Small intestine (tissue), 16 donors: ENCODE measurements at places on chromosomes 6 and 20.

DNA sequence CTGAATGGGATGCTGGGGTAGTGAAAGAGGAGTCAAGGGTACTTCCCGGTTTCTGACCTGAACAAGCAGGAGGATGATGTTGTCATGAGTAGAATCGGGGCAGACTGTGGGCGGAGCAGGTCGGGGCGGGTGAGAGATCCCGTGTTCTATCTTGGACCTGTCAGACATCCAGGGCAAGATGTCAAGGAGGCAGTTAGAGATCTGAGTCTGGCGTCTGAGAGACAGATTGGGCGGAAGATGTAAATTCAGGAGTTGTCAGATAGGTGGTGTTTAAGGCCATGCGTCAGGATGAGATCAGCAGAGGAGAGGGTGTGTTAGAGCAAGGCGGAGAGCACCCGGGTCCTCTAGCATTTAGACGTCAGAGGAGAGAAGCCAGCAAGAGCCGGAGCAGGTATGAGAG is 115.5 kb downstream of the DLGAP4 start:
- no peak for DNase-seq

- DNase-seq = no peak
These were observed 229.9 kb downstream of the BCAS1 start for GRCh38 chr20:53840532-53840931.

- DNase-seq = no peak
These were observed 253.4 kb upstream of the MOCS1 start for GRCh38 chr6:40187535-40188144.

DNA sequence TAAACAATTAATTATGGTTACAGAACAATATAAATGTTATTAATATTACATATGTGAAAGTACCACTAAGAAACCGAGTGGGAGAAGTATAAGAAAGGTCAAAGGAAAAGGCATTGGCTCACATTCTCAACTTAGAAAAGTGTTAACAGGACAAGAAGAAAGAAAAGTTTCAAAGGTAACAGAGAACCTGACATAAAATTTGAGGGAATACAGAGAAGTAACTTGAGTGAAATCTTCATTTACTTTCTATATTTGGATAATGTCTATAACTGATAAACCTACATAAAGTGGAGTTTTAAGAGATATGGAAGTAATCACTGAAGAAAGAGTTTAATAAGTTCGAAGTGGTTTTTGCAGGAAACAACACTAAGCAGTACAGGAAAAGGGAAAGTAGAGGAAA is 30.1 kb downstream of the REPS1 start:
- no peak for DNase-seq

DNA sequence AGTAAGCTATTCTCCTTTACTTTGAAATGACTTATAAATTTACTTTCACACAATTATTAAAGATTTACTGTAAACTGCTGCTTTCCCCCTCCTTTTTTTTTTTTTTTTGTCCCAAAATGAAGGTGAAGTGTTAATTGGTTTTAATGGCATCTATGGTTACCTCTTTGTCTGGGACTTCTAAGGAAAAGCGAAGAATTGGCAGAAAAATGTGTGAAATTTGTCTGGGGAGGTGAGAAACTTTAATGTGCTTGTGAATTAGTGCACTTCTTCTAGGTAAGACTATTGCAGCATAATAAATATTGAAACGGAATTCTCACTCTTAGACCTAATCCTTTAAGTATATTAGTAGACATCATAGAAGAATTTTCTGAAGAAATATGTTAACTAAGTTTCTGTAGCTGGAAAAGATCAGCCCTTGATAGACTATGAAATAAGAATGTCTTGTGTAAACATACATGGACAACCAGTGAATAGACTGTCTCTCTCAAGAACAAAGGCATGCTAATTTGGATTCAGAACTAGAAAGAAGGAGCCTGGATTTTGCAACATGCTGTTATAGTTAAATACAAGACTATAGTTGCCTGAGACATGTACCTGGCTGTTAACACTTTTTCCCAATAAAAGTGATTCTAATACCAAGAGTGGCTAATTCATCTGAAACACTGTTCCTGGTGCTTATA is 23.9 kb downstream of the FLRT3 start:
- DNase-seq = no peak

- no peak for DNase-seq
These were observed 11.8 kb upstream of the SCAF8 start for GRCh38 chr6:154721460-154721859.

DNA sequence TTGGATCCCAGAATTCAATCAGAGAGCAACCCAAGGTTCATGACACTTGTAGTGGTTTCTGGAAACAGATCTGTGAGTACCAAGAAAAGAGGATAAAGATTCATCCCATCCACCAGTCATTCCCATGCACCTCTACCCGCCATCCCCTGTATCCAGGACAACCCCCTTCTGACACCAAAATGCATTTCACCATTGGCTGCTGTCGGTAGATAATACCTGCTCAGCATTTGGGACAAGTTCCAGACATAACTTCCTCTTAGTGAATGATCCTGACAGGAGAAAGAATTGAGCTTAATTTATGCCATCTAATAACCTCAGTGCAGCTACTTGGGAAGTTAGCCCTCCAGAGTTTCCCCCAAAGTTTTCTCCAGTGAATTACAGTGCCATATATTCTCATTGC is 329.1 kb downstream of the ZFAND3 start:
- DNase-seq = no peak

DNA sequence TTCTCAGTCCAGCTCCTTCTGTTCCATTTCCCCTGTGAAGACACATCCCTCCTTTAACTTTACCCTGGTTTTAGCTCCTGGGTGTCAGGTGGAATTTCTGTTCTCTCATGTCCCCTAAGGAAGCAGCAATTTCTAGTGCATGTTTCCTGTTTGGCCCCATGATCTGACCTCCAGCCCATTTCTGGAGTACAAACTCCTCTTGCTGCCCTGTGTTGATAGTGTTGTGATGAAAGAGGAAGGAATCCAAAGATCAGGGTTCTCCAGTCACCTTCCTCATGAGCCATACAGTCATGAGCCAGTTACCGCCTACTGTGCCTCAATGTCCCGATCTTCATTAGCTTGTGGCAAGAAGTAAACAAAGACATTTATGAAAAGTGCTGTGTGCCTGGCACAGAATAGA is 97.4 kb downstream of the PHACTR1 start:
- no peak for DNase-seq

DNA sequence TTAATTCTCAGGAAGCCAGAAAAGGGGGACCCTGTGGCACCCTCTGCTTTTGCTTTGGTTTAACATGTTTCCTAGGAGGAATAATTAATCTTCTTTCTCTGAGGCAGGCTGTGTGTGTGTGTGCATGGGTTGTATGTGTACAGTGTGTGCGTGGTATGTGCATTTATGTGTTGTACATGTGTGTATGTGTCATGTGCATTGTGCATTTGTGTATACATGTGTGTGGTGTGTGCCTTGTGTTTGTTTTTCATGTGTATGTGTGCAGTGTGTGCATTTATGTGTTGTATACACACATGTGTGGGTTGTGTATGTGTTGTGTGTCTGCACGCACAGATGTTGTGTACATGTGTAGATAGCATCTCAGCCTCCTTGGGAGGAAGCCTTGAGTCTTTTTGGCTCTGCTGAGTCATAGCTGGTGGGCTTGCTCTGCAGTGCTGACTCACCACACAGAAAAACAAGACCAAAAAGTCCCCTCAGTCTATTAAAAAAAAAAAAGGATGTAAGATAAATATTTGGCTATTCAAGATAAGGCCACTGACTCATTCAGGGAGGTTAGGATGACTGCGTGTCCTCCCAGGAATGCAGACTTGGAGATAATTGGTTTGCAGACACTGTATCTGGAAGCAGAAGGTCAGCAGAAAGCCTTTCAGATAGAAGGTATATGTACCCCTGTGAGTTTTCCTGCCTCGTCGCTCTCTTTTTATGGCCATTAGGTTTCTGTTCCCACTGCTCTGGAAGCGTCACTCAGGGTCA is 58.6 kb downstream of the SYNJ2 start:
- DNase-seq = peak; percentile 61

DNA sequence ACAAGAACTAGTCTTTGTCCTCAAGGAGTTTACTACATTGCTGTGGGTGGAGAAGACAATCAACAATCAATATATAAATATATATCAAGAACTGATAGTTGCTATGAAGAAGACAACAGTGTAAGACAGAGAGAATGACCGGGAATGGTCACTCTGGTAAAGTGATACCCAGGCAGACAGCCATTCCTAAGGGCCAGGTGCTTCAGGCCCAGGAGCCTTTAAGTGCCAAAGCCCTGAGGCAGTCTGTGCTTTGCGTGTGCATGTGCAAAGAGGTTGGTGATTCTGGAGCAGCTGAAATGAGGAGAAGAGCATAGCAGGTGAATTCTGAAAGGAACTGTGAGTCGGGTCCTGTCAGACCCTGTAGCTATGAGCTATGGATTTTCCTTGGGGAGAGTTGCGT is 154.2 kb downstream of the DOK5 start:
- no peak for DNase-seq

- peak; percentile 37 for DNase-seq
These were observed 7.2 kb upstream of the PFDN4 start for GRCh38 chr20:54200487-54201267.

GRCh38 chr6:134774201-134774638 is 175.7 kb downstream of the ALDH8A1 start:
- DNase-seq = peak; percentile 34

DNA sequence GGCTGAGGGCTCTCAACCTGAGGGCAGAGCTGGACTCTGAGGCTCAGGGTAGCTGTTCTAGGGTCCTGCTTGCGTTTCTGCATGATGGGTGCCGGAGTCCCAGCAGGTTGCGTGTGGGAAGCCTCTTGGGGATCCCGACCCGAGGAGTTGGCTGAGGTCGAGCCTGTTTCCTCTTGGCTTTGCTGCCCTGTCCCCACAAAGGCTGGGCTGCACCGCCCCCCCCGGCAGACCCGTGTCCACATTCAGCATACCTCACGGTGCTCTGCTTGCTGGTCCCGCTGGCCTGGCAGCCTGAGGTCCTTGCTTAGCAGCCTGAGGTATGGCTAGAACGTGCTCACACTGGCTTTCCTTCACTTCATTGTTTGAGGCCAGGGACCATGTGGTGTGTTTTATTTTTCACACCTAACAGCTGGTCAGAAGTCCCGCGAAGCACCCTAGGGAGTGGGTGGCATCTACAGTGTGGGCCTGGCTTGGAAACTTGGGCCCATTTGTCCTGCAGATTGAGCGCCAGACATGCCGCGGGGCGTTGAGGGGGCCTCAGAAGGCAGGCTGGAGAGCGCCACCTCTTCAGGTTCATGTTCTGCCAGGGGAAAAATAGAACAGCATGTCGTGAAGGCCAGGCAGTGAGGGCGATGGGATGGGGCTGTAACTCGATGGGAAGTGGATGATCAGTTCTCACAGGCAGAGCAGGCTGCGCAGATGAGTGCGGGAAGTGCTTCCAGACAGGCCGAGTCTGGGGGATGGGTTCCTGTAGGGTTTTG is 9.5 kb downstream of the LSM14B start:
- no peak for DNase-seq

GRCh38 chr20:21109144-21109543 is 3.0 kb upstream of the LINC00237 start:
- DNase-seq = no peak

DNA sequence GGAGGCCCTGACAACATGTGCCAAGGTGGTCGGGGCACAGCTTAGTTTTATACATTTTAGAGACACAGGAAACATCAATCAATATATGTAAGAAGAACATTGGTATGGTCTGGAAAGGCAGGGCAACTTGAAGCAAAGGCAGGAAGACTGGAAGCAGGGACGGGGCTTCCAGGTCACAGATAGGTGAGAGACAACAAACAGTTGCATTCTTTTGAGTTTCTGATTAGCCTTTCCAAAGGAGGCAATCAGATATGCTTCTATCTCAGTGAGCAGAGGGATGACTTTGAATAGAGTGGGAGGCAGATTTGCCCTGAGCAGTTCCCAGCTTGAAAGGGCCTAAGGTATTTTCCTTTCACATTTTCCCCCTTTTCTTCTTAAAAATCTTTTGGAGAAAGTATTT is 311.0 kb upstream of the RGS17 start:
- DNase-seq = no peak

DNA sequence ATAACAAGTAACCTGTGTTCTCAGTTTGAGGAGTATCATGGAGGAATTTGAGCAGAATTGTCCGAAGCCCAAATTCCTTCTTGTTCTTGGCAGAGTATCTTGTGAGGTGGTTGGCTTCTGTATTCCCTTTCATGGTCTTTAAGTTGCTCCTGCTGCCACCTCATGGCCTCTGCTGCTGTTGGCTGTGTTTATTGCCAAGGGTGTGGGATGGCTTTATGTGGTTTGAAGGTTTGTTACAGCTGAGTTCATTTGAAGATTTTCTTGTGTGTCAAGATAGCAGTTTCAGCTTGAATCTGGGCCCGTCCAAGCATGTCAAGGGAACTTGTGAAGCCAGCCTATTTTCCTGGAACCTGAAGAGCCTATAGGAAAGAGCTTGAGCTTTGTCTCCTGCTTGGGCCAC is 20.2 kb upstream of the TTK start:
- DNase-seq = peak; percentile 26

DNA sequence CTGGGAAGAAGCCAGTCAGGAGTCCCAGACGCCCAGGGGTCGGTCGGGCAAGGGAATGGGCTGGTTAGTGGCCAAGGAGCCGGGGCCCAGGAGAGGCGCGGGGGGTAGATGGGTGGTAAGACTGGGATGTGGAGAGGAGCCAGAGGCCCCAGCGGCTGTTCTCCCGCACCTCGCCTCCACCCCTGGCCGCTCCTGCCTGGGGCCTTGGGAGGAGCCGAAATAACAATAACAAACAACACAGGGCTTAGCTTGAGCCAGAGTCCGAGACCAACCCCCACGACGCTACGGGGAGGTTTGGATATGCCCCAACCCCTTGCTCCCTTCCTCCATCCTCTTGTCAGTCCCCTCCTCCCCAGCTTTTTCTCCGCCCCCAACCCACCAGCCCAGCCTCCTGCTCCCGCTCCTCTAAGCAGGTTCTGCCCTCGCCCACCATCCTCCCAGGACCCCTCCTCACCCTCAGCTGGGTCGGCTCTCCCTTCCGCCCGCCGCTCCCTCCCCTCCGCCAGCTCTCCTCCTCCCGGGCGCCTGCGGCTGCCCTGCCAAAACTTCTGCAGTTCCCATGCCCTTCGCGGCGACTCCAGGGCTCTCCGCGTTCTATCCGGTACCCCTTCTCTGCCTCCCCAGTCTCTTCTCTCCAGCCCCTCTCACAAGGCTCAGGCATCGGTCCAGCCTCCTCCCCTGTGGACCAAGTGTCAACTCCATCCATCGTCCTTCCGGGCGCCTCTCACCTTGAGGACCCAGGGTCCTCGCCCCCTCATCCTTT is 1.1 kb downstream of the RNF39 start:
- no peak for DNase-seq

DNA sequence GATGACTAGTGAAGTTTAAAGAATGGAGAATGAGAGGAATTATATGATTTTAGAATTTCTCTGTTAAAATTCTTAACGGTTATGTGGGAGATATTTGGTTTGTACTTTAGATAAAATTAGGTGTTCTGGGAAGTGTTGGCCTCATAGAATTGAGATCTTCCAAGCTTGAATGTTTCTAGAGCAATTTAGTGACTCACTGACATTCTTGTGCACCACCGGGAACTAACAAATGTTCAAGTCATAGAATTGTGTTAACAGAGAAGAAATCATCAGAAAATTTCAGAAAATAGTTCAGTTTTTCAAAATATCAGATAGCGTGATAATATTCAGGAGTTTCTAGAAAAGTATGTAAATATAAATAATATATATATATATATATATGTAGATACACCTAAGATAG is 67.9 kb upstream of the BMP5 start:
- DNase-seq = no peak

- DNase-seq = no peak
These were observed 18.1 kb downstream of the MYLK4 start for GRCh38 chr6:2732503-2733089.
